ENCODE measurements at places on chromosomes 3 and 15. TPM values are rescaled to one million over a fixed set of nuclear protein-coding genes. Genes with fewer than 3 reads are reported as not detected.

- peak; percentile 85 for DNase-seq
These were observed at the start of gene LRCH3 for GRCh38 chr3:197791113-197791891. Gene LRCH3 (plus strand): TSS chr3:197791254. CDS start chr3:197791279, 25 bp downstream.

DNA sequence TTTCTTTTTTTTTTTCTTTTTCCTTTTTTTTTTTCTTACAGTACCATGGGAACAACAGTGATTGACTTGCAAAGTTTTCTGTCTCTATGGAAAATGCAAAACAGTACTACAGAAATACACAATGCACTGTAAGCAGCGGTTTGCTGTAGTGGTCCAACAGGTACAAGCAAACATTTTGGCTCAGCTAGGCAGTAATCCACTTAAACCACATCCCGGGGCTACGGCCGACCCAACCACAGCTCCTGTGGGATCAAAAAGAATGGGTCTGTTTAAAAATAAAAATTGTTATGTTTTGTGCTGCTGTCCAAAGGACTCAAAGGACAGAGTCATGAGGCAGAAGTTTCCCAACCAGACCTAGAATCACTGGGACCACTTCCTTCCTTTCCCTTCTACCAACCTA is 667.1 kb upstream of the ADAMTS9 start:
- no peak for DNase-seq

DNA sequence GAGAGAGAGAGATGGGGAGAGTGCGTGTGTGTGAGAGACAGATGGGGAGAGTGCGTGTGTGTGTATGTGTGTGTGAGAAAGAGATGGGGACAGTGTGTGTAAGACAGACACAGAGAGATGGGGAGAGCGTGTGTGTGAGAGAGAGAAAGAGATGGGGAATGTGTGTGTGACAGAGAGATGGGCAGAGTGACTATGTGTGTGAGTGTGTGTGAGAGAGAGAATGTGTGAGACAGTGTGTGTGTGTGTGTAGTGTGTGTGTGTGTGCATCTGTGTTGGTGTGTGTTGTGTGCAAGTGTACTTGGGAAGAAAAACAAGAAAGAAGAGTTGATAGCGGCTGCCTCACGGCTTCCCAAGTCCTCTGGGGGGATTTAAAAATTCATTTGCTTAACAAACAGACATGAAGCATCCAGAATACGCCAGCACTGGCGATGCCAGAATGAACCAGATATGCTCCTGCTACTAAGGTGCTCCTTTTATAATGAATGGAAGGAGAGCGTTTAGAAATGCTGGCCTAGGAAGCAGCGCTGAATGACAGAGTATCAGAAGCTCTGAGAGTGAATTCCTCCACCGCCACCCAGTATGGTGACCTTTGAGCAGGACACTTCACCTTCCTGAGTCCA is 186.1 kb upstream of the TSC22D2 start:
- DNase-seq = no peak

GRCh38 chr15:55387027-55387426 is 21.1 kb downstream of the CCPG1 start:
- DNase-seq = no peak

Gene CRYGS
- 4.0 TPM for total RNA-seq

Gene CFAP44
- 14.1 TPM for total RNA-seq

Gene UQCRC1
- 121 TPM for total RNA-seq
